ENCODE measurements at places on chromosomes 5 and 9. TPM values are rescaled to one million over a fixed set of nuclear protein-coding genes. Genes with fewer than 3 reads are reported as not detected.

The TAF11L11 gene
- total RNA-seq = not detected

DNA sequence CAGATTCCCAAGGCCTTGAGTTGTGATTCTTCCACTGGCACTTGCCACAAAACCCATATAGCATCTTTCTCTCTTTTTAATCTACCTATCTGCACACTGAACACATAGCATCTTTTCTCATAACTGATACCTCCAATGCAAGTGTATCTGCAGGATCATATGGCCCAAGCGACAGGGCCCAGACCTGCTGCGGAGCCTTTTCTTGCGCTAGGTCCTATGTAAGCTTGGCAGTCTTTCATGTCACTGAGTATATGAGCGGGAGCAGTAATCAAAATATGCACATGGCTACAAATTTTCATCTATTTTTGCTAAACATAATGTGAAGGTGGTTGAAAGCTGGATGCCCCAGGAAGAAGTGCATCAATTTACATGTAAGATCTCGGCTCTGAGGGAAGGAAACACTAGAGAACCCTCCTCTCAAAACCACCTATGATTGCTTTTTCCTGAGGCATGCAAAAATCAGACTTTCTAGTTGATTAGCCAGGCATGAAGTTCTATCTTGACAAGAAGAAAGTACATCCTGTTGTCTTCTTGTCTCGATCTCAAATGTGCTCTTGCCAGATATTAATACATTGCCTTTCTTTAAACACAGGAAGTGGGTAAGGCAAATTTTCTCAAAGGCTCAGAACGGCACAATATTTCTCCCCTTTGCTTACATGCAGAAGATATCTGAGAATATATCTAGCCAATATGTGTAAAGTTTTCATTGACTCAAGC is 26.9 kb upstream of the CEMIP2 start:
- H3K27me3 ChIP-seq = no peaks in the 10 kb centered on the region
- no peaks in the 10 kb centered on the region for H3K36me3 ChIP-seq
- peak overlapping the region; percentile 46 for H3K27ac ChIP-seq
- H3K4me1 ChIP-seq = peaks cover 31% of the 10 kb centered on the region
- peak overlapping the region; percentile 43 for H3K4me3 ChIP-seq

The SOHLH1 gene
- not detected for total RNA-seq

DNA sequence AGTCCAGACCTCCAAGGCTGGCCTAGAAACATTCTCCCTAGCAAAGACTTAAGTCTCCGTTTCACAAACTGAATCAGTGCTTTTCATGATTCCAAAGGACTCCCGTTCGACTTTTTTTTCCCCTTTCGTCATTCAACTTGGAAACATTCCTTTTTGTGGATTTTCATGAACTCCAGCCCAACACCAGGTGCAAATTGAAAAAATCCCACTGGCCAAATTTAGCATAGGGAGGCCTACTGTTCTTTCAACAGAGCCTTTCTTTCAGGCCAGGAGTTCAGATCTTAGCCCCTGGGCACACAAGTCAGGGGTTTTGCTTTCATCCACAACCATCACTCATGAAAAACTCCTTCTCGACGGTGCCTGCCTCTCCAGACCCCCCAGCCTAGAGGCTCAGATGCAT is 285.3 kb downstream of the PIK3R1 start:
- no peak overlapping the region for H3K4me3 ChIP-seq
- no peak for ATAC-seq
- no peaks in the 10 kb centered on the region for H3K36me3 ChIP-seq
- no peak overlapping the region for H3K27ac ChIP-seq

DNA sequence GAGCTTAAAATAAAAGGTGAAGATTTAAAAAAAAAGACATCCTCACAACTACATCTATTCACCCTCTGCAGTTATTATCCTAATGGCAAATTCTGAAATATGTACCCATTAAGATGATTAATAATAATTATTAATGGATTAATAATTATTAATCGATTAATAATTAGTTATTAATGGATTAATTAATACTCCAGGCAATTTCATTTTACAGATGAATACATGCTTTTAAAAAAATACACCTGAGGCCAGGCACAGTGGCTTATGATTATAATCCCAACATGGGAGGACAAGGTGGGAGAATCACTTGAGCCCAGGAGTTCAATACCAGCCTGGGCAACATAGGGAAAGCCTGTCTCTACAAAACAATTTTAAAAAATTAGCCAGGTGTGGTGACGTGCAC is 182.4 kb downstream of the ARRDC3 start:
- H3K27me3 ChIP-seq = peaks cover 20% of the 10 kb centered on the region
- H3K36me3 ChIP-seq = no peaks in the 10 kb centered on the region
- H3K4me1 ChIP-seq = no peaks in the 10 kb centered on the region
- no peak overlapping the region for H3K27ac ChIP-seq

GRCh38 chr9:114806526-114806900 is 674 bp upstream of the TNFSF15 start:
- H3K27me3 ChIP-seq = no peaks in the 10 kb centered on the region
- H3K4me1 ChIP-seq = peaks cover 31% of the 10 kb centered on the region
- peak overlapping the region; percentile 78 for H3K27ac ChIP-seq
- H3K36me3 ChIP-seq = no peaks in the 10 kb centered on the region
- H3K4me3 ChIP-seq = peak overlapping the region; percentile 61

The IQGAP2 gene
- 92.1 TPM for total RNA-seq

GRCh38 chr9:114385397-114386181 is 2.2 kb downstream of the AKNA start:
- peak; percentile 82 for ATAC-seq
- H3K4me3 ChIP-seq = peak overlapping the region; percentile 91
- peaks cover 100% of the 10 kb centered on the region for H3K36me3 ChIP-seq
- peaks cover 38% of the 10 kb centered on the region for H3K4me1 ChIP-seq
- no peaks in the 10 kb centered on the region for H3K27me3 ChIP-seq

DNA sequence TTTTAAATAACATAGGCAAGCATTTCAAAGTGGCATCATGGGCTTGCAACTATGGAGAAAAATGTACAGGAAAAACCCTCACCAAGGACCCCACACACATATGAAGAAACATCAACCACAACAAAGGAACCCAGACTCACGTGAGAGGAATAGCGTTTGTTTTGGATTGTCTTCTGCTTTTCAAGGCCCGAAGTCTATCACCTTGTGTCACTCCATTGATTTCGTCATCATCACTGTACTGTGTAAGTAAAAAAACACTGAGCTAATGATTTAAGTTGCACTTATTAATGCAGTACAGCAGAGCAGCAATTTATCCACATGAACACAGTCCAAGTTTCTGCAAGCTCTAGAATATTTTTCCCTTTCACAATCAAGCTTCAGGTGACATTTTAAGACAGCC is 72.4 kb downstream of the HABP4 start:
- H3K27me3 ChIP-seq = no peaks in the 10 kb centered on the region
- H3K27ac ChIP-seq = no peak overlapping the region
- no peaks in the 10 kb centered on the region for H3K36me3 ChIP-seq
- no peaks in the 10 kb centered on the region for H3K4me1 ChIP-seq

The MCTP1 gene
- not detected for total RNA-seq

GRCh38 chr9:69460012-69460411 is 135.0 kb downstream of the ENTREP1 start:
- no peak overlapping the region for H3K4me3 ChIP-seq
- ATAC-seq = peak; percentile 85
- H3K27ac ChIP-seq = no peak overlapping the region
- H3K36me3 ChIP-seq = no peaks in the 10 kb centered on the region
- peaks cover 4% of the 10 kb centered on the region for H3K4me1 ChIP-seq

All from activated T-helper 17 cell treated with anti-CD3 and anti-CD28 coated beads, Interleukin-2, amount 50 U/mL, for 72 hours (primary cell).